ENCODE measurements at places on chromosomes 7 and 10.
A peak's percentile ranks its signal among the peaks of the same experiment; 100 is the strongest.

DNA sequence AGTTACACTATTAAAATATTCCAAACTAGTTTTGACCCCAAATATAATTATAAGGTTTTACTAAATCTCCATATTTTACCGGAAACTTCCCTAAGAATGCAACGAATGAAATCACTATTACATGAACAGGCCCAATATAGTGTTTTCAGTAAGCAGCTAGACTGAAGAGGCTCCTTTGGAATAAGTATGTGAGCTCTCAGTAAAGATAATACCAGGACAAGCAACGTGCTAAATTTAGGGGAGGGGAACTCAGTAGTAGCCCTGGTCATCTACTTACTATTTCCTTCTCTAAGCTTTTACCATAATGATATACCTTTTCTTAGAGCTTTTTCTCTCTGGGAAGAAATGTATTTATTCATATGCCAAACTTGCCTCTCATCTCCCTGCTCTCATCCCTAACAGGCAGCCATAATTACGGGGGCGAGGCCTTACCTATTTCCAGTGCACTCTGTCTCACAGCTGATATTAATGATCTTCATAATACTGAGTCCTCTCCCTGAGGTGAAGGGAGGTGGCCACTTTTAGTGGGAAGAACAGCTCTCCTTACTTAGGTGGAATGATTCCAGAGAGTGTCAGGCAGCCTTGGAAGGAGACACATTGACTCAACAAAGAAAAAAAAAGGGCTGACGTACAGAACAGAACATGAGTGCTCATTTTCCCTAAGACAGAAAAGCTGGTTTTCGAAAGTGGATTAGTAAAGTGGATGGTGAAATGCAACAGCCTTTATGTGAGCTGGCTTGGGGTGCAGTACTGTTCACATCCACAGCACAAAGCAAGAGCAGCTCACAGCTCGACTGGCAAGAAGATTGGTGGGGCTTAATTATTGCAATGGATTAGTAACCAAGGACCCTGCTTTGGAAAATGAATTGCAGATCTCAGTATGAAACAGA is 165.4 kb downstream of the GLI3 start:
- DNase-seq = no peak

- no peak for DNase-seq
Observed at GRCh38 chr10:78116361-78116760, 82.7 kb downstream of the RPS24 start.

DNA sequence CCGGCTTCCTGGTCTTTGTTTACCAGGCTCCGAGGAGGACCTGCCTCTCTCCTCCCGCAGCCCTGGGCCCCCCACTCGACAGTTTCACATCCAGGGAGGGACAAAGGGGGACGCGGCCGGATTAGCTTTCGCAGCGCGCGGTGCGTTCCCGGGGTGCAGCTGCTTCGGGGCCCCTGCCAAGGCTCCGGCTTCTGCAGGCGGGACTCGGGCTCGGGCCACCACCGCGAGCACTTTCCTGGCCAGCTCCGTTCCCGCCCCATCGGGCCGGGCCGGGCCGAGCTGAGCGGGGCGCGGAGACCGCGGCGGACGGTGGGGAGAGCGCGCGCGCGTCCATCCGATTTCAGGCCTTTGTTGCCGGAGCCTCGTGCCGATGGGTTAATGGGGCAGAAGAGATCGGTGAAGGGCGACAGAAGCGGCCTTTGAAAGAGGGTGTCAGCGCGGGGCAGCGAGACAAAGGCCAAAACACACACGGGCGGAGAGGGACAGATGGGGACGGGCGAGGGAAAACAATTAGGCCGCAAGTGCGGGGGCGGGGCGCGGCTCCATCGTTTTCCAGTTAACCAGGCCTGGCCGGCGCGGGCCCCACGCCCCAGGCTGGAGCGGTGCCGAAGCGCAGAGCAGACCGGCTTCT is 8.5 kb upstream of the UNCX start:
- DNase-seq = no peak

DNA sequence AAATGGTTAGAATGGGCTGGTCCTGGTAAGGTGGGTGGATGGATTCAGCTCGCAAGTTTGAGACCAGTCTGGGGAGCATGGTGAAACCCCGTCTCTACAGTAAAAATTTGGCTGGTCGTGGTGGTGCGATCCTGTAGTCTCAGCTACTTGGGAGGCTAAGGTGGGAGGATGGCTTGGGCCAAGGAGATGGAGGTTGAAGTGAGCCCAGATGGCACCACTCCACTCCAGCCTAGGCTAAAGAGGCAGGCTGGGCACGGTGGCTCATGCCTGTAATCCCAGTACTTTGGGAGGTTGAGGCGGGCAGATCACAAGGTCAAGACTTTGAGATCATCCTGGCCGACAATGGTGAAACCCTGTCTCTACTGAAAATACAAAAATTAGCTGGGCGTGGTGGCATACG is 15.3 kb downstream of the IFT22 start:
- DNase-seq = no peak

GRCh38 chr10:80462981-80463741 is 9.1 kb downstream of the TSPAN14 start:
- DNase-seq = peak; percentile 16

DNA sequence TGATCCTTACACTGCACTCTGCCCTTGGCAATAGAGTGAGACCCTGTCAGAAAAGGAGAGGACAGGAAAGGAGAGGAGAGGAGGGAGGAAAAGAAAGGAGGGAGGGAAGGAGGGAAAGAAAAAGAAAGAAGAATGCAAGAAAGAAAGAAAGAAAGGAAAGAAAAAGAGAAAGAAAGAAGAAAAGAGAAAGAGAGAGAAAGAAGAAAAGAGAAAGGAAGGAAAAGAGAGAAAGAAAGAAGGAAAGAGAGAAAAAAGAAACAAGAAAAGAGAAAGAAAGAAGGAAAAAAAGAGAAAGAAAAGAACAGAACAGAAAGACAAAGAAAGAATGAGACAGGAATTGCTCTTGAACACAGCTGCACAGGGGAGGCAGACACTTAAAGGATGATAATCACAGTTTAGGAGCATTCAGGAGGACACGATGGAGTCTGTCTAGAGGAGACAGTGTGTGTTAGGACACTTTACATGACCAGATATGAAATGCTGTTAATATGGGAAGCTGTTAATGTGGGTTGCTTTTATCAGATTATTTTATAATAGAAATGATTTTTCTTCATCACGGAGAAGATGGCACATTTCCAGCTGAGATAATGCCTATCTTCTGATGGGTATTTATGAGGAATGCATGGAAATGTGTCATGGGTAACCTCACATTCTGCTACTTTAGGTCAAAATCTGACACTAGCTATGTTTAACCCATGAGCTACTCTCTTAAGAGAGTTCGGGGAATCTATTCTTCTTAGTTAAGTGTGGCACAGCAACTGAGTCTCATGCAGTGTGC is 160.5 kb downstream of the BAMBI start:
- no peak for DNase-seq

GRCh38 chr10:20105236-20105635 is 289.0 kb downstream of the PLXDC2 start:
- no peak for DNase-seq

- no peak for DNase-seq
Observed at GRCh38 chr10:7887174-7887816, 69.0 kb downstream of the TAF3 start.

- DNase-seq = peak; percentile 89
Observed at GRCh38 chr7:115038158-115038557, 116.3 kb downstream of the MDFIC start.

- DNase-seq = no peak
Observed at GRCh38 chr10:28087661-28088351, 88.9 kb upstream of the ODAD2 start.

DNA sequence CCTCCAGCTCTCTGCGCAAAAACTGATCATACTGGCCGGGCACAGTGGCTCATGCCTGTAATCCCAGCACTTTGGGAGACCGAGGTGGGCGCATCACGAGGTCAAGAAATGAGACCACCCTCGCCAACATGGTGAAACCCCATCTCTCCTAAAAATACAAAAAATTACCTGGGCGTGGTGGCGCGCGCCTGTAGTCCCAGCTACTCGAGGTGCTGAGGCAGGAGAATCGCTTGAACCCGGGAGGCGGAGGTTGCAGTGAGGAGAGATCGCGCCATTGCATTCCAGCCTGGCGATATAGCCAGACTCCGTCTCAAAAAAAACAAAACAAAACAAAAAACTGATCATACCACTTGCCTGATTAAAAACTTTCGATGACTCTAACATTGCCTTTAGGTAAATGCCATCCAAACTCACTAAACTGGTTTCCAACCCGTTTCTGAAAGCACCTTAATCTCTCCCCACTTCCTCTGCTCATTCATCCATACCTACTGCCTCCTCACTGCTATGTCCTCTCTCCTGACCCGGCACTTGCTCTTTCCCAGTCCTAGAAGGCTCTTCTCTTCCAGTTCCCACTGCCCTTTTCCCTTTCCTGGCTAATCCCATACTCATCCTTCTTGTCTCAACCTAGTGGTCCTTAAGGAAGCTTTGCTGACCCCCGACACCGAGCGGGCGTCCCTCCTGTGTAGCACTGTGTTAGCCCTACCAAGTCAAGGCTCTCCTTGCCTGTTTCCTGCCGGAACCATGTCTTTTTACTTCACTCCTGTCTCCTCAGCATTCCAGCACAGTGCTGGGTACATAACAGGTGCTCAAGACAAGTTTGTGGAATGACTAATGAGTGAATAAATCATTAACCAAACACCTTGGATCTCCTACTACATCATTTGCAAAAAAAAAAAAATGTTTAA is 686 bp upstream of the MIOS start:
- no peak for DNase-seq

- no peak for DNase-seq
Observed at GRCh38 chr7:45203459-45203858, 45.9 kb downstream of the RAMP3 start.

DNA sequence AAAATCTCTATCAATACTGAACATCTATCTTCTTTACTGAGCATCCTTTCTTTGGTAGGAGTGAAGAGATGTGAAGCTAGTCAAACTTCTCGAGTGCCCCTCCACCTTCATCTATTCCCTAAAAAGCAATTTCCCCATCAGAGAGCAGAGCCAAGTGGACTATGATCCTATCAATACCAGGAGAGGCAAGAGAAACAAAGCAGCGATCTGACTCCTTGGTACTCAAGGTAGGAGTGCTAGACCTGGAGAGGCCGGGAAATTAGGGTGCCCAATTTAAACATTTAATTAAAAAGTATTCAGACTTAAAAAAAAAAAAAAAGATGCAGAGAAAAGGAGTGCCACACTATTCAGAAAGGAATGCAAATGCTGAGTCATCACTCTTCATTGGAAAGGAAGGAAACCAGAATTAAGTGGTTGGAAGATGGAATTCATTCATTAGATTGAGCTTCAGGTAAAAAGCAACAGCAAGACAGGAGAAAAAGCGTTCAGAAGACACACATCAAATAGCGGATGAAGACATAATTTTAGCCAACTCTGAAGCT is 1.6 kb downstream of the TIAL1 start:
- no peak for DNase-seq

DNA sequence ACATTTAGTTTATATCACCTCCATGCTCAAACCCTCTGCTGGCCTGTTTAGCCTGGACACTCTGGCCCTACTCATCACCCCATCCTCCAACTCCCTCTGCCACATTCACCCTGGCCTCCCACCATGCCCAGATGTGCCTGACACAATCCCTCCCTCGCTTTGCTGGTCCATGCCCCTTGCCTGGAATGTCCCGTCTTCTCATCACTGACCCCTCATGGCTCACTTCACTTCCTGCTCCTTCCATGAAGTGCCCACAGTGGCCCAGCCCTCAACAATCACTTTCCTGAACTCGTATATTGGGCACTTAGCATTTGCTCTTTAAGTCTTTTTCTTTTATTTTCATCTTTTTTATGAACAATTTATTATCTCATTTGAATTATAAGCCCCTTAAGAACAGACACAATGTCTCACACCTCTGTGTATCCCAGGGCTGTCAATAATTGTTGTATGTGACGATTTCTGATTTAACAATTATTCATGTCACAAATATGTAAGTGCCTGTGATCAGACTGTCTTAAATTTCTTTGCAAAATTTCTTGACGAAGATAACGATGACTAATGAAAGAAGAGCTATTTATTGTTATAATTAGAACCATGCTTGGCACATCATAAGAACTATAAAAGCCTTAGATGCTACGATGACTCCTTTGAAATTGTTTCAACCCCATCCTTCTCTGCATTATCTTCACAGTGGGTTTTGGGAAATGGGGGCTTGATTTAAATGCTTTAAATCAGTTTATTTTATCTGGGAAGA is 209.9 kb upstream of the YAE1 start:
- no peak for DNase-seq

GRCh38 chr7:128909625-128910568 is 612 bp downstream of the KCP start:
- no peak for DNase-seq

DNA sequence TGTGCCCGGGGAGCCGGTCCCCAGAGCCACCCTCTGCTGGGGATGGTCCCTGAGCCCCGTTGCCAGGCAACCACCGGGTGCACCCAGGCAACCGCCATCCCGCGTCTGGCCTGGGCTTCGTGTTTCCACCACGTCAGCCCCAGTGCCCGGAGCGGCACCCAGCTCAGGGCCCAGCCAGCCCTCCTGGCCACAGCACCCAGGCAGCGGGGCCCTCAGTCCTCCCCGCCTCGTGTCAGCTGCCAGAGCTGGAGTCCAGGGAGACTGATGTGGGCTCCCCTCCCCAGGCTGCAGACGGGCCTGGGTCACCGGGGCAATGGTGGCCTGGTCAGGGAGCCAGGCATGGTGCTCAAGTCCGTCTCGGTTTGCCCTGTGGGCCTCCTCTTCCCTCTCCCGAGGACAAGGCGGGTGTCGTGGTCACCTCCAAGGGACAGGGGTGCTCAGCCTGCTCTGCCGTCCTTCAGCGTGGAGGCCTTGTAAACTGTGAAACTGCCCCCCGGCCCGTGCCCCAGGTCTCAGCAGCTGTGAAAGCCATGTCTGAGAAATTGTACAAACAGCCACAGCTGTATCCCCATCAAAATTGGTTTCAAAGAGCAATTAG is 72.5 kb downstream of the MICALL2 start:
- peak; percentile 44 for DNase-seq

- DNase-seq = peak; percentile 67
Observed at GRCh38 chr10:10644676-10645385, 372.8 kb upstream of the CELF2 start.

- DNase-seq = no peak
Observed at GRCh38 chr7:100393233-100393905, 20.1 kb downstream of the PILRA start.

- DNase-seq = no peak
Observed at GRCh38 chr10:11416974-11417373, 194.5 kb downstream of the USP6NL start.

GRCh38 chr7:40546616-40547501 is 412.1 kb downstream of the SUGCT start:
- no peak for DNase-seq
